ENCODE measurements at places on chromosomes 5 and 9.

GRCh38 chr9:133356391-133357091 is at the start of the genes SURF1 and SURF2:
TSS of gene SURF1 (minus strand) at chr9:133356487. CDS start at chr9:133356453, 34 bp downstream.
TSS of gene SURF2 (plus strand) at chr9:133356550. CDS start at chr9:133356593, 43 bp downstream.
- peak; percentile 82 for DNase-seq

GRCh38 chr5:99314721-99315120 is 385.9 kb upstream of the CHD1 start:
- no peak for DNase-seq

DNA sequence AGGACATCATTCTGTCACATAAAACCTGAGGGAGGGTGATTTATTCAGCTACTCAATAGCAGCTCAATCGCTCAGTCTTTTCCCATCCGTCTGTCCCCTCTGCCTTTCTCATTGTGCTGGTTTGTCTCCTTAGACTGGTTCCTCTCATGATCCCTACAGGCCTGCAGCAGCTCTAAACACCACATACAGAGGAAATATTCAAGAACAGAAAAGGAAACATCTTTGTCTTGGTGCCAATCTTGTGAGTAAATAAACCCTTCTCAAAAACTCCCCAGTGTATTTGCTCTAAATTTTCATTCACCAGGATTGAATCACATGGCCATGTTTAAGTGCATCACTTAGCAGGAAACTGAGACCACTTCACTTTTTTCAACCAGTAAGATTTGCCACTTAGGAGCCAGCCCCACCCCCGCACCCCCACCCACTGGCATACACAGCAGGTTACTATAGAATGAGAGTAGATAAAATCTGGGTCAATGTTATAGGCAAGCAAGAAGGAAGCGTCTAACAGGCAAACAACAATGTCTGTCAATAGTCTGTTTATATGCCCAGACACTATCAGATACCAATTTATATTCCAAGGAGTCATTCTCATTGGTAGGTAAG is 895.5 kb upstream of the DMAC1 start:
- DNase-seq = no peak

- DNase-seq = no peak
Measured at GRCh38 chr5:33182986-33183385, 257.8 kb upstream of the TARS1 start.

- DNase-seq = no peak
Measured at GRCh38 chr9:12666813-12667212, 26.4 kb upstream of the TYRP1 start.
